Stimulated activated naive CD4-positive, alpha-beta T cell treated with Interleukin-2 at 50 U/mL for 16 hours (primary cell): ENCODE measurements at places on chromosomes 1 and 21.

DNA sequence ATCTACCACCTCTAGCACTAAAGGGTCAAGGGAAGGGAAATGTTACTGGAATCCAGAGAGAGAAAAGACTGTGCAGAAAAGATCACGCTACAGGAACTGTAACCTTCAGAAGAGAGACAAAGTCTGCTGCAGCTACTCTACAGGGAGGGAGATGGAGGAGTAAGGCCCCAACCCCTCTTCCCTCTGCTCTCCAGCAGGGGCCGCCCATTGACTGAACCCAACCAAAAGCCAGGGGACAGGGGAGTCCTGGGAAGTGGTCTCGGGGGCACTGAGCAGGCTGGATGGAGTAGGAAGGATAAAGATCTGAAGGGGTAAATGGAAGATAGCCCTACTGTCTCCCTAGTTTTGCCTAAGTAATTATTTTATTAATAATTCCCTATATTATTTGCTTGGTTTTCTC is 72.8 kb upstream of the NR5A2 start:
- no peak for DNase-seq

- DNase-seq, result no peak
Measured at GRCh38 chr1:1678581-1679380, 13.8 kb downstream of the SLC35E2B start.

- no peak for DNase-seq
Measured at GRCh38 chr1:235156265-235156664, 4.8 kb downstream of the RBM34 start.

DNA sequence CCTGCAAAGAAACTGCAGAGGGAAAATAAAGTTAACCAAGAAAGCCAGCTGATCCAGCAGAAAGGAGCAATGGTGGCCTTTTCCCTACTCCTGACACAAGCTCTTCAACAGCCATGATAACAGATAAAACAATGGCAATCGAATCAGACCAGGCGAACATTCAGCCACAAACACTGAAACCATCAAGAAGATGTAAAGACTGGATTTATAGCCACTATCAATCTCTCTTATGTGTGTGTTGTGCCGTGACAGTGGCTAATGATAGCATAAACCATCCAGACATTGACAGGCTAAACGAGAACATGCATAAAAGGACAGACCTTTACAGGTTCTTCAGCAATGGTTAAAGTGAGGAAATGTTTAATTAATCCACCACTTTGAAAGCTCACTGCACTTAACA is 78.1 kb upstream of the RAB4A start:
- no peak for DNase-seq

GRCh38 chr1:890661-891060 is 33.1 kb upstream of the SAMD11 start:
- no peak for DNase-seq
